Stimulated activated CD4-positive, alpha-beta T cell treated with anti-CD3 and anti-CD28 coated beads, TNF-alpha, amount 100 ng/mL, for 24 hours (primary cell): ENCODE measurements at places on chromosomes 2 and 18.

- no peak for DNase-seq
Measured at GRCh38 chr2:120606931-120607330, 128.7 kb upstream of the GLI2 start.

GRCh38 chr18:60554967-60555366 lies 182.4 kb upstream of the MC4R start:
- no peak for DNase-seq

DNA sequence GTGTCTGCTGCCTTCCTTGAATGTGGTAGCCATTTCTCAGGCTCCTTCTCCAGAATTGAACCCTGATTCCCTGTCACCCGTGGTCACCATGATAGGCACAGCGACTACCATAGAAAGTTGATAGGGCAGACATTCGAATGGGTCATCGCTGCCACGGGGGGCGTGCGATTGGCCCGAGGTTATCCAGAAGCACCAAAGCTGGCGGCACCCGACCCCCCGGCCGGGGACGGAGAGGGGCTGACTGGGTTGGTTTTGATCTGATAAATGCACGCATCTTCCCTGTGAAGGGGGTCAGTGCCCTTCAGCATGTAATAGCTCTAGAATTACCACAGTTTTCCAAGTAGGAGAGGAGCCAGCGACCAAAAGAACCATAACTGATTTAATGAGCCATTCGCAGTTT lies 94.0 kb upstream of the ANKRD30BL start:
- DNase-seq: no peak

DNA sequence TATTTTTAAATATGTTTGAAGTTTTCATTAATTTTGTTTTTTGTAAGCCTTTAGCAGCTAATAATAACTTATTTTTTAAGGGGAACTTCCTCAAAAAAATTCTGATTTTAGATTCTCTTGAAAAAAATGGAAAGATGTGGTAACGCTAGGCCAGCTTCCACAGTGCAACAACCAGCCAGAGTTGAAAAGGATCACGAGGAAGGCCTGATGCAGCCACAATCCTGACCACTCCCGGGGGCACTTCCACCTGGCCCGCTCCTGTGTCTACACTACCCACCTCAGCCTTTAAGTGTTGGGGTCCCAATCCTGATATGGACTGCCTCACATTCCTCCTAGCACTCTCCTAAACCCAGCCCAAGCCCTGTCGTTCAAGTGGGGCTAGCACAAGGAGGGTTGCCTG lies 101.1 kb downstream of the TMEM17 start:
- DNase-seq: no peak

DNA sequence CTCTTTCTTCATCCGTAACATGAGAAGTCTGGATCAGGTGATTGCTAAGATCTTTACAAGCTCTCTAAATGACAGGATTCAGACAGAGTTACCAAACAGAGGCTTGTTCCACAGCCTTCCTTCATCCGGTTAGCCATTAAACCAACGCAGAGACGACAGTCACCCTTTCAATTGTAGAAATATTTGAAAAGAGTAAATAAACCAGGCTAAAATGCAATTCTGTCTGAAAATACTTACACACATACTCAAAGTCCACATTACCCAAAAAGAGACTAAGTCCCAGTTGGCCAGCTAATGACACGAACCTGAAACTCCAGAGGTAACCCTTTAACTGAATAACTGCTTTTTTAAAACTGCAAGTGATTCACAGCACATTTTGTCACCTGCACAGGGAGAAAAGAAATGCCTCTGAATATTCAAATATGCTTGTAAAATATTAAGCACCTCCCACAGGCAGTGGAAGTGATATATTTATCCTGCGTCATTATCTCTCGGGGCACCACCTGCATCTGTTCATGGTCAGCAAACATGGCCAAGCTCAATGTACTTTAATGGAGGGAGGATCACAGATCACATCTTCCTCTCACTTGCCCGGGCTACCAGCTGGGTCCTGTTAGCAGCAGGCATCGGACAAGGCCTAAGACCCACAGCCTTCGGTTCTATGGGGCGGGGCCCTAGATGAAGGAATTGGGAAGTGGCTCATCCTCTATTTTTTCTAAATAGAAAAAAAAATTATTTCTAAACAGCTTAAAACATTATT lies 38.8 kb upstream of the DNER start:
- DNase-seq: no peak

- DNase-seq: no peak
Measured at GRCh38 chr2:2517399-2517798, 186.3 kb upstream of the MYT1L start.

GRCh38 chr18:183769-184168 lies 25.4 kb downstream of the USP14 start:
- DNase-seq: no peak

- peak; percentile 76 for DNase-seq
Measured at GRCh38 chr2:102736410-102737409, 25.1 kb upstream of the TMEM182 start.

GRCh38 chr2:187422282-187422681 lies 25.8 kb downstream of the CALCRL start:
- no peak for DNase-seq

- DNase-seq: no peak
Measured at GRCh38 chr2:240166191-240166590, 25.7 kb upstream of the OTOS start.

DNA sequence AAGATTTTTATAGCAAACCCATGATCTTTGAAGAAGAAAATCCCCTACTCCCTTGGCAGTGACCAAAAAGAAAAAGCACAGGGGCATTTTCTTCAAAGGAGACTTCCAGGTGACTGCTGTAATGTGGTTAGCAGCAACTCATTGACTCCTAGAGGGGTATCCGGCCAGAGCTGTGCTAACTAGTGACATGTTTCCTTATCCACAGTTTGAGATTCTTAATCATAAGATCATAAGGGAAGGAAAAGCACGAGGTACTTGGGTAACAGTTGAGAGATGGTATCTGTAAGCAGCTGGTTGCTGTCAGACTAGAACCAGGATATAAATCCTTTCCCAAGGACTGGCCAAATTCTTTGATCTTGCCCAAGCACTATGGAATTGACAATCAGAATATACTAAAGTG lies 124.7 kb downstream of the MREG start:
- no peak for DNase-seq

- no peak for DNase-seq
Measured at GRCh38 chr2:160493227-160494028, at the start of gene RBMS1. Gene RBMS1, minus strand, starts transcription at chr2:160493807. Its CDS starts 444 bp downstream, at chr2:160493363.

GRCh38 chr18:40437517-40437916 lies 1517.5 kb upstream of the PIK3C3 start:
- no peak for DNase-seq

DNA sequence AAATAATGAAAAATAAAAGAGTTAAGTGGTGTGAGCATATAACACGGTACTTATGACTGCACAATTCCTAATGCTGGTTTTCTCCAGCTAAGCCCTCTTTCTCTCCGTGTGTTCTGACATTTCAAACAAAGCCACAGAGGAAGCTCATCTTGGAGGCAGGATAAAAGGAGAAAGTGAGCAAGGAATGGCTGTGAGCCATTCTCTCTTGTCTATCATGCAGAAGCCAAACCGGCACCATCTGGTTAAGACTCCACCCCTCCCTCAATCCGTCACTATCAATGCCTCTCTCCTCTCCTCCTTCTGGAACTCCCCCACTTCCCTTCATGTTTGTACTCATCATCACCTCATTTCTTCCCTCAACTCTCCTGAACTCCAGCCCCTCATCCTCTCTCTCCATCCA lies 210.4 kb downstream of the TMEM163 start:
- DNase-seq: no peak

DNA sequence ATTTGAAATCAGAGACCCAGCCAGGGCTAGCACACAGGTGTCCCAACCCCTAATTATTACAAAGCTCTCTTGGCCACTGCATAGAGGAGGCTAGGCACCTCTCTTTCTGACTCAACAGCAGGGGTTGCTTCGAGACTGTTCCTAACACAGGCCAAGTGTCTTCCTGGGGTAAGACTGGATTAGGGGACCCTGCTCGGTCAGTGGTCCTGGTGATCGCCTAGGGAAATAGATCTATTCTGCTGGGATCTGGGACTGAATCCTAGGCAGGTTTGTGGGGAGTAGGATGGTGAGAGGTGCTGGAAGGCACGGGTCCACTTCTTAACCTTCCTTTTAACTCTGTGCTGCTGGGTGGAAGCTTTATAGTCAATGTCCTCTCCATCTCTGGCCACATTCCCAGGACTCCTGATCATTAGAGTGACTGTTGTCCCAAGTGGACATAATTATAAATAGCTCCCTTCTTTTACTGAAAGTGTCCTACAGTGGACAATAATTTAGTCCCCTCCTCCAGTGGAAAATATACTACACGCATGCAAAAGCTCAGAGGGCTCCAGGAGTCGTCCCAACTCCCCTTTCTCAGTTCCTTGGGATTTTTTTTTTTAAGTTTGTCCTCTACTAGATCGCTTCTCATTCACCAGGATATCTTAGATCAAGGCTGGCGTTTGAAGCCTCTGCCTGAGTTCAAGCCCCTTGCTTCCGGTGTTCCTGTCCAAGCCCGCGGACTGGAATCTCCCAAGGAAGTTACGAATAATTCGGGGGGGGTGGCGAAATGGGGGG lies 1.3 kb upstream of the TRIB2 start:
- no peak for DNase-seq

DNA sequence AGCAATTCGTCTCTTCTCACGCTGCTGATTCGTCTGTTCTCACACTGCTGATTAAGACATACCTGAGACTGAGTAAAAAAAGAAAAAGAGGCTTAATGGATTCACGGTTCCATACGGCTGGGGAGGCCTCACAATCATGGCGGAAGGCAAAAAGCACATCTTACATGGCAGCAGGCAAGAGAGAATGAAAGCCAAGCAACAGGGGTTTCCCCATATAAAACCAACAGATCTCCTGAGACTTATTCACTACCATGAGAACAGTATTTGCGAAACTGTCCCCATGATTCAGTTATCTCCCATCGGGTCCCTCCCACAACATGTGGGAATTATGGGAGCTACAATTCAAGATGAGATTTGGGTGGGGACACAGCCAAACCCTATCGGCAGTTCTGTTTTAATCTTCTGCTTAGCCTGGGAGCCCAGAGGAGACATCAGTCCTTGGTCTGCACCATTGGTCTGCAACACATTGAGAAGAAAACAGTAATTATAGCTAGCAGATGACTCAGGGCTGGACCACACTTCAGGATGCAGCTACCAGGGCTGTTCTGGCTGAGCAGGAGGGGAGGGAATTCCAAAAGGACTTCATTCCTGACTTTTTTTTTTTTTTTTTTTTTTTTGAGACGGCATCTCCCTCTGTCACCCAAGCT lies 69.4 kb downstream of the CABLES1 start:
- DNase-seq: no peak

DNA sequence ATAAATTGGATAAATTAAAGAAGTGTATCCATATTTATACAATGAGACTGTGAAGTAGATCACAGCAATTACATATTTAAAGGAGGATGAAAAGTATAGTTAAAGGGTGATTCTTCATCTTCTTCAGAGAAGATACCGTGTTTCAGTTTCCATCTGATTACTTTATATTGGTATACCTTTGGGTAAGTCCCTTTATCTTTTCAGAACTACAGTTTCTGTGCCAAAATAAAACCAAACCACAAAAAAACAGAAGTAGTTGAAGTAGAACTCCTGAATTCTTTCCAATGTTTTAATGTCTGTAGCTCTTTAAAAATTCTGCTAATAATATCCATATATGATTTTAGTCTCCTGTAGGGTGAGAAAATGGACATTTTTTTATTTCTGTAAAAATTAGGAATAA lies 231.2 kb upstream of the LINC00305 start:
- no peak for DNase-seq

DNA sequence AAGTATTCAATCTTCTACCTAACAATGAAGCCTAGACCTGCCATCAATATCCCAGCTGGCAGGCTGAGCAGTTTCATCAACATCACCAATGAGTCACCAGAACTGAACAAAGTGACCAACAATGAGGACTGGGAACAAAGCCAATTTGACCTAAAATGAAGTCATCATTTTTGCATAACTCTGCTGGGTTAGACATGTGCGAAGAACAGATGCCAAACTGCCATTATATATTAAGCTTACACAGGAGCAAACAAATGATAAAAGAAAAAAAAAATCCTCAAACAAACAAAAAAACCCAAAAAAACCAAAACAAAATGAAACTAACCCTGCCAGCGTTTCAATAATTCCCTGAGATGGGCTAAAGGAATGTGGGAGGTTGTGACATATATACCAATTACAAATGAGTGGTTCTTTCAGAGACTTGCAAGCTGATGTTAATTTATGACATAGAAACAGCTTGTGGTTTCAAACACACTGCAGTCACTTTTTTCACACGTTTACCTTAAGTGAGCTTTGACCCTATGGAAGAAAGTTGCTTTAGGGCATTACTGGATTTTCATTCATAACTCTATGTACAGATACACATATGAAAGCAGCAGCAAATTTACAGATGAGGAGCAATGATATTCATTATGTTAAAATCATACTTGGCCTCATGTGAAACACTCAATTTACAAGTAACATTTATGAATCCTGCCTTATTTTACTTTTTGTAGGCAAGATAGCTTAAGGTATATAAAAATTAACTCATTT lies 56.9 kb upstream of the CCDC141 start:
- DNase-seq: no peak

GRCh38 chr2:47007223-47007825 lies 91.7 kb upstream of the MCFD2 start:
- no peak for DNase-seq

- DNase-seq: no peak
Measured at GRCh38 chr18:33232318-33232626, 208.2 kb downstream of the CCDC178 start.

GRCh38 chr18:21686282-21687105 lies 18.1 kb downstream of the ABHD3 start:
- no peak for DNase-seq

DNA sequence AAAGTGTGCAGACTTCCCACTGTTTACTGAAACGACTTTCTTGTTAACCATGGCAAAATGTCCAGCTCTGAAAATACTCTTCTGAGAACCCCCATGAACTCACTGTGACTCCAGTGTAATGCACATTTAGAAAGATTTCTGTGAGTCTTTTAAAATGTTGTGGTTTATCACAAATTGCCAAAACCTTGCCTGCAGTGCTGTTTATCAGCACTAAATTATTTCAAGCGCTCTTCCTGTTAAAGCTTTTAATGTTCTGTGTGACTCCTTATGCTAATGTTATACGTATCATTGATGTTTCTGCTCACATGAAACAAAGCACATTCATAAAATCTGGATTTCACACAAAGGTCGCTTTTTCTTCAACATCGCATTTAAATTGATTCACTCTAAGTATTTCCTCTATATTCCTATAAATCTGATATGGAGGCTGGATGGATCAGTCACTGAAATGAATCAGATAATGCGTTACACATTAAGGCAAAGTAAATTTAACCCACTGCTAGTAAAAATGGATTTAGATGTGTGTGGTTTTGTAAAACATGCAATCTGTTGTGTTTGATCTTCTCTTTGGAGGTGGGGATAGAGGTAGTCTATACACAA lies 521.2 kb downstream of the NYAP2 start:
- no peak for DNase-seq

GRCh38 chr18:76350134-76351025 lies 144.7 kb downstream of the ZNF516 start:
- DNase-seq: no peak

DNA sequence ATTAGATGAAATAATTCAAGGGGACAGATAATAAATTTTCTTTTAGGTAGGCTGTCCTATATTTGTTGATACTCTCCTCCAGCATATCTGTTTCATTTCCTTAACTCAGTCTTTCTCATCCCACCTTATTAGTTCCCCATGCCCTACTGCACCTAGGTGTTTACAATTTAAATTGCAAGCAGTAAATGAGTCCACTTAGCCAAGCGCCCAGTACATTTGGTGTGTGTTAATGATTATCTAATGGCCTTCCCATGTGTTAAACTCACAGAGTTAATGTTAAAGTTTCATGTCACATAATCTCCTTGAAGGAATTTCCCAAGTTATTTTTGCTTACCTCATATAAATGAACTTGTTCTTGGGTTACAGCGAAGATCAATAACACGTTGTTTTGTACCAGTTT lies 31.2 kb downstream of the ITGB6 start:
- no peak for DNase-seq
